Prostate gland (tissue), 2 donors: ENCODE measurements at places on chromosomes 1 and 21. TPM values are rescaled to one million over a fixed set of nuclear protein-coding genes. Genes with fewer than 3 reads are reported as not detected.

CSF3R gene
- total RNA-seq, result 3.9 TPM

DNA sequence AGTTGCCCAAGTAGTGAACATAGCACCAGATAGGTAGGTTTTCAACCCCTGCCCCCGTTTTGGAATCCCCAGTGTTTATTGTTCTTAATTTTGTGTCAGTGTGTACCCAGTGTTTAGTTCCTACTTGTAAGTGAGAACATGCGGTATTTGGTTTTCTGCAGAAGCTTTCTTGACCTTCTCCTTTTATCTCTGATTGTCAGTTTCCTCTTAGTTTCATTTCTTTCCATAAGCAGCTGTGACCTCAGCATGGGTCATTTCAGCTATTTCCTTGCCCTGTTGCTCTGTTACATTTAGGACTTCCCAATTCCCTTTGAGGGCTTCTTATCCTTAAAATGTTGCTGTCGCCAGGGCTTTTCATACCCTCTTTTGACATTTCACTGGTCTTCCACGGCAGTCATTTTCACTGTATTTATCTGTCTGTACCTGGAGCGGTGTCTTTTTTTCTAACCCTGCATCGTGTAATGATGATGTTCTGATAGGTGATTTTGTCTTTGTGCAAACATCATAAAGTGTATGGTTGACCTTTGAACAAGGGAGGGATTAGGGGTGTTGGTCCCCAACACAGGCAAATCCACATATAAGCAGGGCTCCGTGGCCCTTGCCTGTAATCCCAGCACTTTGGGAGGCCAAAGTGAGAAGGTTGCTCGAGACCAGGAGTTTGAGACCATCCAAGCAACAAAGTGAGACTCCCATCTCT, 15.0 kb downstream of the ITSN1 start:
- DNase-seq, result no peak

GRCh38 chr21:44300262-44300959, 558 bp downstream of the PFKL start:
- peak; percentile 59 for DNase-seq

GRCh38 chr1:66607458-66607857, 73.5 kb downstream of the SGIP1 start:
- DNase-seq, result no peak

NPHS2 gene
- not detected for total RNA-seq
